ENCODE measurements at places on chromosomes 2 and 18.

GRCh38 chr2:222000326-222000725 lies 298.5 kb downstream of the PAX3 start:
- DNase-seq, result no peak

- no peak for DNase-seq
Observed at GRCh38 chr2:237864444-237864931, 5.1 kb downstream of the RAMP1 start.

- peak; percentile 35 for DNase-seq
Observed at GRCh38 chr18:78875016-78875777, 104.4 kb upstream of the SALL3 start.

- no peak for DNase-seq
Observed at GRCh38 chr2:231068525-231069222, 12.0 kb downstream of the PSMD1 start.

DNA sequence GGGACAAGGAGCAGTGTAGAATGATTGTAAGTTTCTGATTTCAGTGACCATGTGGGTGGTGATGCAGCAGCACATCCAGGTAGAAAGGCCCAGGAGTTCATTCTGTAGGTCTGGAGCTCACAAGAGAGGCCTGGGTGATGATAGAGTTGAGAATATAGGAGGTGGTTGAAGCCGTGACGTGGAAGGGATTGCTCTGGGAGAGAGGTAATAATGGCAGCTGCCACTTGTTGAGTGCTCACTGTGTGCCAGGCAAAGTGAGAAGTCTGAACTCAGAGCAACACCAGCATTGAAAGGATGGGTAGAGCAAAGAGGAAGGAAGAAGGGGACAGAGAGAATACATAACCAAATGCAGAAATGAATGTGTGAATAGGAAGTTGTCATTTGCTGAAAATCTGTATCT lies 3.3 kb downstream of the TTLL4 start:
- no peak for DNase-seq

DNA sequence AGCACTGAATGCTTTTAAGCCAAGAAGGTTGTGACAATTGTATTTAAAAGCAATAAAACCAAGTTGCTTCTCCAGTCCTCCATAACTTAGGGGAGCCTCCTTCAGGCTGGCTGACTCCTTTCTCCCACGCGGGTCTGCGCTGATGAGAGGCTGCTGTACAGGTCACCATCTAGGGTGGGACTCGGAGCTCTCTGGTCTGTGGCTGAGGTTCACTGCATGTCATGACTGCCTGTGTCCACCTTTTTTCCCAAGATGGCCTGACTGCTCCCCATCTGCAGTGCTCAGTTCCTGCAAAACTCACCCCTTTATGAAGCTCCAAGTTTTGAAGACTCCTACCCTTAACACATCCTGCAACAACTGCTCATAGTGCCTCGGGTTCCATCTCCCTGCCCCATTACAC lies 194.4 kb downstream of the AFF3 start:
- no peak for DNase-seq

DNA sequence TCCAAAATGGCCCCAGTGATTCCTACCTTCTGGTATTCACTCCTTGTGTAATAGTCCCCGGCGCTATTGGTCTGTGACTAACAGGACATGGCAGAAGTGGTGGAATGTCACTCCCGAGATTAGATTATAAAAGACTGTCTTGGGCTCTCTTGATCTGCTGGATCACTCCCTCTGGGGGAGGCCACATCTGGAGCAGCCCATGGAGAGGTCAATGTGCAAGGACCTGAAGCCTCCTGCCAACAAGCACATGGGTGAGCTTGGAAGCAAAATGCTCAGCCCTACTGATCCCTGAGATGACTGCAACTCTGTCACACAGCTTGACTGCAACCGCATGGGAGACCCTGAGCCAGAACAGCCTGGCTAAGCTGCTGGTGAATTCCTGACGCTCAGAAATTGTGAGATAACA lies 94.3 kb upstream of the GLI2 start:
- DNase-seq, result no peak

DNA sequence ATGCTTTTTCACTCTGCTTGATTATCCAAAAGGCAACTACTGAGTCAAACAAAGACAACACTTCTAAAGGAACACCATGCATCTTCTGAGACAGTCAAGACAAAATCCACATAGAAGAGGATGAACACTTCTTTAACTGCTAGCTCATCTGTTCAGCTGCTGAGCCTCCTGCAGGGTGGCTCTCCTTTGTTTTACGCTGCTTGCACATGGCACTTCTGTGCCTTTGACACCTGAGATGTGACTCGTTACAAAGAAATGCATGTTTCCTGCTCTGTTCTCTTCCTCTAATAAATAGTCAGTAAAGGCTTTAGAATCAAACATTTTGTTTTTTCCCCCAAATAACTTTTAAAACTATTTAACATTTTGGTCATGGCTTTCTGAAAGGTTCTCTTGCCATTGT lies 1129.4 kb downstream of the TDRD15 start:
- DNase-seq, result no peak

DNA sequence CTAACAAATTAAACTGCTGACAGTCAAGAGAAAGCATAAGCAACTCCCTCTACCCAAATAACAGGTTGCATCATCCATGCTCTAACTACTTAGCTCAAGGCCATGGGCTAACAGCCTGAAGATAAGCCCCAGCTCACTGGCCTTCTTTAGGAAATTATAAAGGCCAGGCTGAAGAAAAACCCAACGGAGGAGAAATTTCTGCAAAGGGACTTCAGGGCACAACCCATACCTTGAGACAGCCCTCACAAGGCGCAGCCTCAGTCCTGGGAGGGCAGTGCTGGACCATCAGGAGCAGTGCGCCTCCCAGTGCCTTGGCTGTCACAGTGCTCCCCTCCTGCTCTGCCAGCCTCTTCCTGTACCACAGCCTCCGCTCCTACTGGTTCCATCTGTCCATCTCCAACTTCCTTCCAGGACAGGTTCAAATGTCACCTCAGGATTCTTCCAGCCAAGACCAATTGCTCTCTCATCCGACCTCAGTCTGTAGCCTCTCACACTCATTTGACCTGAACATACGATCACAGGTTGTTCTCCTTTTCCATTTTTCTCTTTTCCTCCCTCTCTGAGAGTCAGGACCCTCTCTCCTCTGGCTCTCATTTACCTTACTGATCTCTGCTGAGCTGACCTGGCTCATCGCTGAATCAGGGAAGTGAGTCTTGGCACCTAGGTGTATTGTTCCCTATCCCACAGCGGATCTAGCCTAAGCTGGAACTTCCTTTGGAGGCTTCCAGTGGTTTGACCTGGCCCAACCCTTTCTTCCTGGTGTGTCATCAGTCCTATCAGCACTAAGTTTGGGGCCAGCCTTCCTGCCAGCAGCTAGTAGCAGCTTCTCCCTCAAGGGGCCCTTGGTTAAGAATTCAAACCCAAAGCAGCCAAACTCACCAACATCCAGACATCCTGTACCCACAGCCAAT lies 1.9 kb downstream of the MCFD2 start:
- no peak for DNase-seq

DNA sequence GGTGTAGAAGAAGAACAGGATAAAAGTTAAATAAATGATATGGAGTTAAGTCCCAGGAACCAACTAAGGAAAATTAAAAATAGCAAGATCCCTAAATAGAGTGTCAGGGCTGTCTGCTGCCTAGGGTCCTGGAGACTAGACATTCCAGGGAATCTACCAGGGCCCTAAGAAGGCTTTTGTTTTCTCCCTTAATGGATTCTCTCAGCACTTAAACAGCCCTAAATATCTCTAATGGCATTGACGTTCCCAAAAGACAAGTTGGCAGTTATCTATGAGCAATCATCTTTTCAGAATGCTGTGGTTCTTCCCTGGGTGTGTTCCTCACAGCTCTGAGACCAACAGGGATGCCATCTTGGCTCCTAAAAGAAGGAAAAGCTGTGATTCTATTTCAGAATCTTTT lies 616.3 kb downstream of the EPHA4 start:
- no peak for DNase-seq

GRCh38 chr2:16525265-16525887 lies 140.3 kb downstream of the CYRIA start:
- DNase-seq, result no peak

DNA sequence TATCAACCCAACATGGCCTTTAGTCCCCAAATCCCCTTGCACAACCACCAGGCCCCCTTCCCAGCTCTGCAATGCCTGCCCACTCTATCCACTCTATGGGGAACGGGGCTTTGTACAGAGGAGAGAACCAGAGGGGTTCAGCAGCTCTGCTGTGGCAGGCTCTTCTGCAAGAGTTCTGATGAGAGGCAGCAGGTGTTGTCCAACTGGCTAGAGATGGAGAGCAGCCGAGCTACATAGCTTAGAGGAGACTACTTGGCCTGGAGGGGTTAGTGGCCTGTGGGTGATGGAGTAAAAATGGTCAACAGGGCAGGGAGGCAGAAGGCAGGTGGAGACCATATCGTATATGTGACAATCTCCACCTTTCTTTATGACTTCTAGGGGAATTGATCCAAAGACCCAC lies 103.0 kb downstream of the QPCT start:
- DNase-seq, result no peak

- no peak for DNase-seq
Observed at GRCh38 chr2:227222292-227222691, 57.9 kb downstream of the COL4A3 start.

DNA sequence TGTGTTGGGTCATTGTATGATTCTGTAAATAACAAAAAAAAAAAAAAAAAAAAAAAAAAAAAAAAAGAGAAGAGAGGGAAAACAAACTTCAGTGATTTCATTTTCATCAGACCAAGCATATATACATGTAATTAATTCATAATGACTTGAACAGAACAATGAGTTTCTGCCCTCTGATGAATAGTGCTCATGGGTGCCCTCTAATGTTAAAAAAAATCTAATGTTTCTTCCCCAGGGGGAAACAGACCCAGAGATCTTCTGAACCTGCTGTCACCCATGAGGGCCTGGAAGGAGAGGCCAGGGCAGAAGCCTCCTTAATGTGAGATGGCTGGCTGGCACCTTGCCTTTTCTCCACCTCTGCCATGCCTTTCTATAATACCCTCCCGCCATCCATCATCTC lies 289.2 kb downstream of the ZNF521 start:
- DNase-seq, result no peak

DNA sequence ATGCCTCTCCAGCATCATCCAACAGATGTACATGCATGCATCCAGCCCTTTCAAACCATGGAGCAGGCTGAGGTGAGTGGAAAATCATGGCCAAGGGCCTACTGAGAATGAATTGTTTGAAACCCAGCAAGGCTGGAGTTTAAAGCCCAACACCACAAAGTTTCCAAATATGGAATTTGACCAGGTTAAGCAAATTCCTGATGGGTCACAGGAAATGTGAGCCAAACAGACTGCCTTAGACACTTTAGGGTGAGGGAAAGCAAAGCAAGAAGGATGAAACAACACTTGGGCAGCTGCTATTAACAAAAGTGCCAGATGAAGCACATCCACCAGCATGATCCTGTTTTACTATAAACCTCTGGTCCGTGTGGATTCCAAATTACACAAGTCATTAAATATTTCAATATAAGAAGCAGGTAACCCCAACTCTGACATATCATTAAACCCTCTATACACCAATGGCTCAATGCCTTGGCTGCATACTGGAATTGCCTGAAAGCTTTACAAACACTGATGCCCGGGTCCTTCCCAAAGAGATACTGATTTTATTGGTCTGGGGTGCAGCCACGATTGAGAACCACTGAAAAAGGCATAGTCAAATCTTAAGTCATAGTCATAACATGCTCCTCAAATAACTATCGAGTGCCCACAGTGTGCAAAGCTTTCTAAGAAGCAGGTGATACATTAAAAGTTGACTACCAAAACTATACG lies 9.1 kb downstream of the KLF7 start:
- DNase-seq, result no peak

DNA sequence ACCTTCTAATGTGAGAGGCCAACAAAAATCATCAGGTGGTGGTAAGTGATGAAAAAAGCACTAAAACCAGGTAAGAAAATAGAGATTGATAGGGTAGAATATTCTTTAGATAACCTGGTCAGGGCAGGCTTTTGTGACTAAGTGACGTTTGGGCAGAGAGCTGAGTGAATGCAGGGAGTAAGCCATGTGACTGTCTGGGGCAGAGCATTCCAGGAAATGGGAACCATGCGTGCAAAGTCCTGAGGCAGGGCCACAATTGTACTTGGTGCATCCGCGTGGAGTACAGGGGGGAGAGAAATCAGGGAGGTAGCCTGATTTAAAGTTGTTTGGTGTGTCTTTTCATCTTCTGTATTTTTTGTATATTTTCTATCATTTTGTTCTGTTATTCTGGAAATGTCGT lies 102.5 kb downstream of the LYPD6B start:
- no peak for DNase-seq

- DNase-seq, result no peak
Observed at GRCh38 chr2:83471655-83472054, 987.4 kb downstream of the SUCLG1 start.

- no peak for DNase-seq
Observed at GRCh38 chr18:28999726-29000125, 822.8 kb upstream of the CDH2 start.

DNA sequence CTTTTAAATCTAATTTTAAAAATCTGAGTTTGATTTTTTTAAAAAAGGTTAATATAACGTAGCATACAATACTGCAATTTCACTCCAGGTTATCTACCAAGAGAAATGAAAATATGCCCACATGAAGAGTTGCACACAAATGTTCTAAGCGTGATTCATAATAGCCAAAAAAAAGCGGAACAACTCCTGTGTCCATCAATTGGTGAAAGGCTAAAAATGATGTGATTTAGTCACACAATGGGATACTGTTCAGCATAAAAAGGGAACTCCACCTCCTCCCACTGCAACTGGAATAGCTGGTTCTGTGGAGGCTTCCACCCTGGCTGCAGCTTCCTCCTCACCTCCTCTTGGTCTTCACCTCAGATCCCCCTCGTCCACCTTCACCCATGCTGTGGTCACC lies 132.8 kb downstream of the PIK3C3 start:
- DNase-seq, result no peak

- no peak for DNase-seq
Observed at GRCh38 chr18:13316063-13316462, 97.5 kb downstream of the LDLRAD4 start.

- DNase-seq, result no peak
Observed at GRCh38 chr18:54020156-54020745, 204.2 kb downstream of the MBD2 start.

- DNase-seq, result no peak
Observed at GRCh38 chr2:230418341-230419016, 2.5 kb downstream of the SP100 start.

Data from CD4-positive, alpha-beta T cell treated with Interferon alpha-2 for 1 hour (primary cell).